ENCODE measurements at places on chromosomes 2 and 18. TPM values are rescaled to one million over a fixed set of nuclear protein-coding genes. Genes with fewer than 3 reads are reported as not detected.

Gene ESPNL
- 0.07 TPM for total RNA-seq

Gene MZT2B
- total RNA-seq, result 324 TPM

Gene RNF149
- 30.9 TPM for total RNA-seq

Gene ELP2
- total RNA-seq, result 107 TPM

- DNase-seq, result no peak
Measured at GRCh38 chr18:55918444-55918843, 330.5 kb upstream of the TCF4 start.

DNA sequence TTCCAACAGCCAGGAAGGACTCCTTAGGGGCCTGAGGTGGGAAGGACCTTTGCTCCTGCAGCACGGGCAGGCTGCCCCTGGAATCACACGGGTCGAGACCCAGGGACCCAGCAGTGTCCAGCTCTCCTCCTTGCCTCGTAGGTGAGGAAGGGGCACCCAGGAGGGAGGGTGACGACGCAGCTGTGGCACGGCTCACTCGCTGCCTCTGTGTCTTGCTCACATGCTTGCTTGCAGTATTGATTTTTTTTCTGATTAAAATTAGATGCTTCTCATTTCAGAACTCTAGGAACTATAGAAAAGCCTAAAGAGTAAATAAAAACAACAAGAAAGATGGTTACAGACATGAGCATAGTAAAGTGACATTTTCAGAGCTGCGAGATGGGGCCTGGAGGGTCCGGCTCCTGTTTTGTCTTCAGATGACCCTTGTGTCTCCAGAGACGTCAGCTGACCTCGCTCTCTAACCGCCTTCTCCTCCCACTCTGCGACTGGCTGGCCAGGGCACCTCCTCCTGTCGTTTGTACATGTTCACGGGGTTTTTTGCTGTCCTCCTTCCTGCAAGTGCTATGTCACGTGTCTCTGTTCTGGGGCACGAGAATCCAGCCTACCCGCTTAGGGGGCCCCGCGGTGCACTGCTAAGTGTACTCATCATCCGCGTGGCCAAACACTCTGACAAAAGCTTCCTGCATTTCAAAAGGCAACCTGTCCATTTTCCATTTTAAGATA lies 65.7 kb upstream of the ZNF236 start:
- DNase-seq, result no peak

DNA sequence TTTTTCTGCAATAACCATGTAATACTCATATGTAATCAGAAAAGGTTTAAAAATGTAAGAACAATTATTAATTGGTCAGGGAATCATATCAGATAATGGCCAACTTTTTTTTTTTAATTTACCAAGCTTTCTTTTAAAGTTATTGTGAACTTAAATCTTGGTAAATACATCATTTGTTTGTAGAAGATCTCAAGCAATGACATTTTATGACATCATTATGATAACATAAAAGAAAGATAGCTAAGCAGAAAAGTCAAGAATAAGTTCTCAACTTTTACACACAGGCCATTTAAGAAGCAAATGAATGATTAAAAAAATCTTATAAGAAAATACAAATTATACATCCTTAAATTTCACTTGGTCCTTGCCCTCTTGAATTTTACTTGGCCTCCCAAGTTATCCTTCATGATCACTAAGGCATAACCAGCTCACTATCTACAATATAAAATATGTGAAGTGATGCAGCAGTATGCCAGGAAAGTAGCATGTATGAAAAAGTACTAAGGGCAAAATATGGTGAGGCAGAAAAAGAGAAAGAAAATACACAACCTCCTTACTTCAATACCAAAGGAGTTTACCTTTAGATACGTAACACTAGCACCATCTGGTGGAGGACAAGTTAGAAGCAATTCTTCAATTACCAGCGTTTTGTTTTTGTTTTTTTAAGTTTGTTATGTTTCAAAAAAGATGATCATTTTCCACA lies 116.6 kb downstream of the SRBD1 start:
- peak; percentile 29 for DNase-seq

DNA sequence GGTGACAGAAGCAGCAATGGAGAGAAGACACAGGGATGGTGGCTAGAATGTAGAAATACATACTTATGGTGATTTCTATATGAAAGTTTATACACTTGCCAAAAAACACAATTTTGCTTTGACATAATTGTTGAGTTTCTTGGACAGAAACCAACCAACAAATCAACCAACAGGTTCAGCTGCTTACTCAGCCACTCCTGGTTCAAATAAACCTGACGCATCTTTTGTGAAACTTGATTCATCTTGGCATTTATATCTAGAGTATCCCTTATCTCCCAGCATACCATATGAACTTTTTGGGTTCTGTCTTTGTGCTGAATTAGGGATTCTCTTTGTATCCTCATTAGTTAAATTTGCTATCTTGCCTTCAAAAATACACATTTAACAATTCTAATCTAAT lies 54.1 kb upstream of the ERBB4 start:
- no peak for DNase-seq

DNA sequence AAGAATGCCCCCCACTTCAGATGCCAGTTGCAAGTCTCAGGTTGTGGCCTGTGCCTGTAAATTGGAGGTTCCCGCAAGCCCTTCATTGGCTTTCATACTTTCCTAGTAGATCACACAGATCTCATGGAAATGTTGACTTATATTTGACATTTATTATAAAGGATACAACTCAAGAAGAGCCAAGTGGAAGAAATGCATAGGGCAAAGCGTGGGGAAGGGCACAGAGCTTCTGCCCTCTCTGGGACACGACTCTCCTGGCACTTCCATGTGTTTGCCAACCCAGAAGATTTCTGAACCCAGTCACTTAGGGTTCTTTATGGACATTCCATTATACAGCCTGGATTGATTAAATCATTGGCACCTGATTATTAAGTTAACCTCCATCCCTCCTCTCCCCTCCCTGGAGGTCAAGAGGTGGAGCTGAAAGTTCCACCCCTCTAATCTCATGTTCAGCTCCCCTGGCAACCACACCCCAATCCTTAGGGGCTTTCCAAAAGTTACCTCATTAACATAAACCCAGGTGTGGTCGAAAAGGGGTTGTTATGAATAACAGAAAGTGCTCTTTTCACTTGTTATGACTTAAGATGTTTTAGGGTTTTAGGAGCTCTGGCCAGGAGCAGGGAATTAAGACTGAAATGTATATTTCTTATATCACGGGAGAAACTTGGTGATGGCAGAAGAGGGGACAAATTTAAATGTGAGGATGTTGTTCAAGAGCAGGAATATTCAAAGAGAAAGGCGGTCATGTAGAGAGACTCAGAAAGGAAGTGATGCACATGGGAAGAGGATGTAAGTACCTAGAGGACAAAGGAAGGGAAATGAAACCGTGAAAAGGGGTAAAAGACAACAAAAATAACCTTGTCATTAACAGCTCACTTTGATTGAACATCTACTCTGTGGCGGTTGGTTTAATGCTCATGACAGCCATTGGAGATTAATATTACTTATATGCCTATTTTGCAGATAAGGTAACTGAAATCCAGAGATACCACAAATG lies 31.8 kb downstream of the SP100 start:
- peak; percentile 63 for DNase-seq

GRCh38 chr2:175855794-175856453 lies 146.1 kb downstream of the LNPK start:
- DNase-seq, result no peak

DNA sequence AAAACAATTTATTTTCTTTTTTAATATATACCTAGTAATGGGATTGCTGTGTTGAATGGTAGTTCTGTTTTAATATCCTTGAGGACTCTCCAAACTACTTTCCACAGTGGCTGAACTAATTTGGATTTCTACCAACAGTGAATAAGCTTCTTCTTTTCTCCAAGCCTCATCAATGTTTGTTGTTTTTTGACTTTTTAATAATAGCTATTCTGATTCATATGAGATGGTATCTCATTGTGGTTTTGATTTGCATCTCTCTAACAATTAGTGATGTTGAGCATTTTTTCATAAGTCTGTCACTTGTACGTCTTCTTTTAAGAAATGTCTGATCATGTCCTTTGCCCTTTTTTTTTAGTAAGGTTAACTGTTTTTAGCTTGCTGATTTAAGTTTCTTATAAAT lies 863.3 kb downstream of the CNTNAP5 start:
- DNase-seq, result no peak

GRCh38 chr2:68059784-68060525 lies 2.8 kb downstream of the C1D start:
- no peak for DNase-seq

- DNase-seq, result no peak
Measured at GRCh38 chr2:219428469-219428868, 6.2 kb upstream of the SPEG start.

DNA sequence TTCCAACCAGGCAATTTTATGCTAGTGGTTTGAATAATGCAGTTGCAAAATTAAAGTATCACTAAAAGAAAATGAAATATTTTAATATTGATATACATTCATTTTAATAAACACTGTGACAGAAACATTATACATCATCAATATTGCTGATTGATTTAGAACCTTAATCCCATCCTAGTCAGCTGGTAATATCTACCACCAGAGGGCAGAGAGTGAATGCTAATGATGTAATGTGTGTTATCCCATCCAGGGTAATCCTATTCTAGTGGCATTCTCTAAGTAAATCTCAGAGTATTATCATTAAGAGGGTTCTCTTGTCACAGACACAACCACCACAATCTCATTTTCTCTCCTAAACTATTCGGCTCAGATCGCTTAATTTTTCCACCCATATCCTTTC lies 477.4 kb downstream of the CPS1 start:
- DNase-seq, result no peak

GRCh38 chr2:241123816-241124536 lies 21.9 kb upstream of the MTERF4 start:
- DNase-seq, result peak; percentile 44

DNA sequence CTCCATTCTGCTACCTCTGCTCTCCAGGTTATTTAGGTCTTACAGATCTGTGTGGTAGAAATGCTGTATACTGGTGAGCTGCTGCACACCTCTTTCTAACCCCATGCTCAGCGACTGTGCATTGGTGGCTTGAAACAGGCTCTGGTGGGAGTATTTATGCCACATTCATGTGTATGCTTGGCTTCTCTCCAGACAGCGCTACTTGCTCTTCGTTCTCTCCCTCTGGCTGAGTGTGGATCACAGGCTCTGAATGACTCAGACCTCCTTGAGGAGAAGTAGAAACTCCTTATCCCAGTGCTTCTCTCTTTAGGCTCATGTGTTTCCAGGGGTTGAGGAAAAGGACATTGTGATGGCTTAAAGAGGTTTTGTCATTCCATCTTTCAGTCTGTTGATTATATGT lies 54.9 kb downstream of the FHOD3 start:
- no peak for DNase-seq

GRCh38 chr2:33190393-33190937 lies 243.7 kb downstream of the LTBP1 start:
- no peak for DNase-seq

DNA sequence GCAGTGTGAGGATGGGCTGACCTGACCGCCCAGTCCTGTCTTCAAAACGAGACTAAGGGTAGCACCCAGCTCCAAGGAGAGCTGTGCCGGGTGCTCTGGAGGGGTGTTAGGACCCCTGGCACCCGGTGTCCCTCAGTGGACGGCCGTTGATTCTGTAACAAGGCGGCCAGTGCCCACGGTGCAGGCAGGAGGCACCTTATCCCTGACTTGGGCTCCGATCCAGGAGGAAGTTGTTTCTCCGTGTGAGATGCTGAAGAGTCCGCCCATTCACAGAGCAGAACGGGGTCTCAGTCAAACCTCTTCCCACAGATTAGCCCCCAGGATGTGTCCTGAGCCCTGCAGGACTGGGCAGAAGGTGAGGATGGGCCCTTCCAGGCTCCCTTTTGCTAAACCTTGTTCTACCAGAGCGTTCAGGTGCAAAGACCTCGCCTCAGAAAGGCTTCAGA lies 123.0 kb downstream of the NFATC1 start:
- DNase-seq, result no peak

- no peak for DNase-seq
Measured at GRCh38 chr2:137507237-137507636, 457.0 kb upstream of the HNMT start.

DNA sequence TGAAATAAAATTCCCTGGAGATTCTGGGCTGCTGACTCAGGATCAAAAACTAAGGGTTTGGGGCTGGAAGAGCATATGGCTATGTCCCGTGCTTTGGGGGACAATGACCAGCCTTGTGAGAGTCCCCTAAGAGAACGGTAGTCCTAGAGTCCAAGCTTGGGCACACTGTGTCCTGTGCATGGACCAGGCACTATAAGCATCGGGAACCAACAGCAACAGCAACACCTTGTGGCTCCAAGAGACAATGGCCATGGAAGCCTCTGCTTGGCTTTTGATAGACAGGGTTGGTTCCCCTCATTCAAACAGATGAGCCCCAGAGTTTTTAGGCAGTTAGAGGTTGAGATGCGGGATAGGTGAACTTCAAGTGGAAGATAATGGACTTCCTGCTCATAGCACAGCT lies 294.4 kb upstream of the CHAC2 start:
- DNase-seq, result no peak

DNA sequence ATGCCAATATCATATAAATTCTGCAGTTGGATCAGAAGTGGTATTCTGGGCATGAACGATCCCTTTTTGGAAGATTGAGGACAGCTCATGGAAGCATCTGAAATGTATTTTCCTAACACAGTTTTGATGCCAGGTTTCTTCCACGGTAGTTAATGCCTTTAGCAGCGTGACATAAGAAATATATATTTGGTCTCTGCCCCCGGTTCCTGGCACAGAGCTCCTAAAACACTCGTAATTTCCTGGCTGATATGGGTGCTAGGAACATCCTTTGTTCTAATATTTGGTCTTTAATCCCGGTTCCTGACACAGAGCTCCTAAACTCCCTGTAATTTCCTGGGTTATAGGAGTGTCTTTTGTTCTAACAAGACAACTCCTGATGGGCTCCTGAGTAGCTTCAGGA lies 8.2 kb upstream of the CABLES1 start:
- no peak for DNase-seq
